ENCODE measurements at places on chromosomes 12 and 14.

DNA sequence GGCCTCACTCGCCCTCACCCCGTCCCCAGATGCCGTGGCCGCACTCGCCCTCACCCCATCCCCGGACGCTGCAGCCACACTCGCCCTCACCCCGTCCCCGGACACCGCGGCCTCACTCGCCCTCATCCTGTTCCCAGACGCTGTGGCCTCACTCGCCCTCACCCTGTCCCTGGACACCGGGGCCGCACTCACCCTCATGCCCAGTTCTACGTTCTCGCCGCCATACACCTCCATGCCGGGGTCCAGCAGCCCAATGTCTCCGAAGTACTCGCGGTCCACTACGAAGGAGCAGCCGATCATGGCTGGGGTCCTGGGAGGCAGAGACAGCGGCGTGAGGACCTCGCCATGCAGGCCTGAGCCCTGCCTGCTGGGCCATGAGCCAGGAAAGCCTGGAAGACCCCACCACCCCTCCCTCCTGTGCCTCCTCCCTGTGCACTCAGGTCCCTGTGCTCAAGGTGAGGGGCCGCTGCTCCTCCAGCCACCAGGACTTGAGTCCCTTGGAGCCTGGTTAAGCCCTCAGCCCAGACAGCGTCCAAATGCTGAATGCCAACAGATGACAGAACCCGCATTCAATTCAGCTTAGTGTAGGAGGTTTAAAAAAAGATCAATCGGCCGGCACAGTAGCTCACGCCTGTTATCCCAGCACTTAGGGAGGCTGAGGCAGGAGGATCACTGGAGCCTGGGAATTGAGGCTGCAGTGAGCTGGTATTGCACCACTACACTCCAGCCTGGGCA, 81.5 kb downstream of the GALNT9 start:
- no peak for DNase-seq

- DNase-seq, result no peak
Observed at GRCh38 chr14:96660123-96660522, 137.1 kb upstream of the VRK1 start.

- DNase-seq, result no peak
Observed at GRCh38 chr12:39872425-39872824, 233.5 kb downstream of the SLC2A13 start.

GRCh38 chr12:50538182-50538581, 33.4 kb downstream of the DIP2B start:
- DNase-seq, result no peak

Measured in NCI-H460 (cell line).